ENCODE measurements at places on chromosomes 6 and 20.

GRCh38 chr6:29011276-29011734 is 6.2 kb upstream of the ZNF311 start:
- DNase-seq = peak; percentile 24

- DNase-seq = peak; percentile 52
Measured at GRCh38 chr6:75283907-75284631, 523 bp downstream of the TMEM30A start.

GRCh38 chr6:32367644-32368043 is 4.1 kb downstream of the TSBP1 start:
- DNase-seq = no peak

DNA sequence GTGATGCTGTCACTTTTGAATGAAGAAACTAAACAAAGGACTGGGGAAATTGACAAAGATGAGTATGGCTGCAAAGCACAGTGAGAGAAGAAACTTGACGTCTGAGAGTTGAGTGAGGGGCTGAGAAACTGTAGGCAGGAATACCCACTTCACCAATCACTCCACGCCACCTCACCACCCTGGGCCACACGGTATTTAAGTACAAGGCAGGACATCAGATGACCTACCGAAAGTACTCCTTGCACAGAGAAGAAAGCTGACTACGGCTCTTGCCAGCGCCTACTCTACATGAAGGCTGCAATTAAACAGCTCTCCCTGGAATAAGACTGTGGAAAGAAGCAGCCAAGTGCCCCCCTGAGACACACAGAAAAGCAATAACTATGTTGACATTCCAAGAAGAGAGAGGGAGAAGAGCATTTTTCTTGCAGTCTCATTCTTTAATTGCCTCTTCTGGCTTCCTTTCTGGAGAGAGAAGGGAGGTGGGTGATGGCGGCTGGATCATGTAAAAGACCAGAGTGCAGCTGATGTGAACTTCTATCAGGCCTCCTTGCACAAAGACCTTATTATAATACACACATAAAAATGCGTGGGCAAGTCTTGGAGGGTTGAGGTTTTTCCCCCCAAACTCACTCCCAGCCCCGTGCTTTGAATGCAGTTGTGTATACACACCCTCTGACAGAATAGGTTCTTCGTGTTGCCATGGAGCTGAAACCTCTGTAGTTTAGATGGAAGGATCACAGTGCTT is 44.6 kb downstream of the HIVEP2 start:
- DNase-seq = no peak

GRCh38 chr6:100115407-100116101 is 121.5 kb upstream of the MCHR2 start:
- no peak for DNase-seq

Measured in NCI-H345 (cell line).